ENCODE measurements at places on chromosomes 3 and 15. TPM values are rescaled to one million over a fixed set of nuclear protein-coding genes. Genes with fewer than 3 reads are reported as not detected.

The APOD gene
- total RNA-seq = 9.6 TPM

The TPRG1 gene
- total RNA-seq = 0.43 TPM

- no peak for DNase-seq
- peaks cover 12% of the 10 kb centered on the region for H3K4me1 ChIP-seq
- H3K27me3 ChIP-seq = no peaks in the 10 kb centered on the region
- no peaks in the 10 kb centered on the region for H3K36me3 ChIP-seq
- peak overlapping the region; percentile 65 for H3K27ac ChIP-seq
Observed at GRCh38 chr15:51876169-51876568, 46.7 kb downstream of the TMOD3 start.

DNA sequence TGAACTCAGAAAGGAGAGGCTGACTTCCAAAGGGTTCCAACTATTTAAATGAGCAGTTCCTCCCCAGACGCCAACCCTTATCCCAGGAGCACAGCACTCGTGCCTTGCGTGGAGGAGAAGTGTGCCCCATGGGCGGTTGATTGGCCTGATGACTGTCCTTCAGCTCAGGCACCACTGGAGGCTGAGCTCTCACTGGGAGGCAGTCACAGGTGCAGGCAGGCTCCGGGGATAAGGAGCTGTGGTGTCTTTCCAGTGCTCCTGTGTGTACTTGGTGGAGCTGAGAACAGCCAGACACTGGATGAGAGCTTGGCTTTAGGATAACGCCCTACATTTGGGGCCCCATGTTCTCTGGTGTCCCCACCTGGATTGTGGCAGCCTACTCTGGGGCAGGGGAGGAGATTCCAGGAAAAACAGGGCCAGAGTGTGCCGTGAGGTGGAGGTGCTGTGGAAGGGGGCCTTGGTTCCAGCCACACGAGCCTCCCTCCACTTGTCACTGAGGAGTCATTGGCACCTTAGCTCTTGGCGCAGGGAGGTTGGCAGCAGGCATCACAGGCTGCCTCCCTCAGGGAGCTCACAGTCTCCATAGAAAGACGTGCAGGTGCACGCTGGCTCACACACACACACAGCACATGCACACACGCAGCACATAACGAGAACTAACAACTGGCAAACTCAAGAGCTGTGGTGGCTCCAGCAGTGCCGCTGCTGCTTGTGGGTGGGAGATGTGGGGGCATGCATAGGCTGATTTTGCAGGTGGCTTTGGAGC is 22.7 kb upstream of the EPHB3 start:
- no peak overlapping the region for H3K4me3 ChIP-seq
- no peaks in the 10 kb centered on the region for H3K4me1 ChIP-seq
- DNase-seq = no peak
- H3K27ac ChIP-seq = no peak overlapping the region
- no peaks in the 10 kb centered on the region for H3K36me3 ChIP-seq

The DHX36 gene
- total RNA-seq = 52.4 TPM
